ENCODE measurements at places on chromosomes 12 and 14.

GRCh38 chr14:92960706-92961566, 38.0 kb downstream of the CHGA start:
- DNase-seq: no peak

GRCh38 chr12:111369496-111370220, 763 bp upstream of the PHETA1 start:
- DNase-seq: no peak

DNA sequence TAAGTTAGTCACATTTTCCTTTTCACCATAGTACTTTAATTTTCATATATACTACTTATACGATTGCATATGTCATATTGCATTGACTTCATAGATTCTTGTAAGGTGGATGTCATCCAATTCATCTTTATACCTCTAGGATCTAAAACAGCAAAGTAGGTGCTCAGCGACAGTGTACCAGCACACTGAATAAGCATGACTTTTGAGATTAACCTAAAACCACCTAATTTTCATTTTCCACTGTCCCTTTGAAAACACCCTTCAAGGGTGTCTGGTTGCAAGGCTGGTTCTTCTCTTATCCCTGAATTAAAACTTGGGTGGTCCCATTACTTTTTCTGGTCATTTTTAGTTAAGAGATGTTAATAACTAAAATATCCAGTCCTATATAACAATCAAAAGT, 4.4 kb downstream of the GPR19 start:
- no peak for DNase-seq

DNA sequence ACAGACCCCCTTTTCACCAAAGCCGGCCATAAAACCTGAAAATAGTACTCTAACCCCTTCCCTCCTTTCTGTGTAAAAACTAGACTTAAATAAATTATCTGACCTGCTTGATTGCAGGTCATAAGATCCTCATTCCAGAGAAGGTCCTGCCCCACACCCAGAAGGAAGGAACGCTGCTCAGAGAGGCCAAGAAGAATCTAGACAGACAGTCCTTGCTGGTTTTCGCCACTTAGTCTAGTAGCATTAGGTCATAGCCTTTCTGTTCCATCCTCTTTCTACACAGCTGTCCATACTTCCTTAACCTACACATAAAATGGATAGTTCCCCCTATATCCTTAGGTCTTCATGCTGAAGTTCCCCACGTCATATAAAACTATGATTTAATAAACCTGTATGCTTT, 83.7 kb upstream of the IGF1 start:
- DNase-seq: no peak

- DNase-seq: no peak
These were observed 14.0 kb downstream of the SMCO2 start for GRCh38 chr12:27460471-27460978.

DNA sequence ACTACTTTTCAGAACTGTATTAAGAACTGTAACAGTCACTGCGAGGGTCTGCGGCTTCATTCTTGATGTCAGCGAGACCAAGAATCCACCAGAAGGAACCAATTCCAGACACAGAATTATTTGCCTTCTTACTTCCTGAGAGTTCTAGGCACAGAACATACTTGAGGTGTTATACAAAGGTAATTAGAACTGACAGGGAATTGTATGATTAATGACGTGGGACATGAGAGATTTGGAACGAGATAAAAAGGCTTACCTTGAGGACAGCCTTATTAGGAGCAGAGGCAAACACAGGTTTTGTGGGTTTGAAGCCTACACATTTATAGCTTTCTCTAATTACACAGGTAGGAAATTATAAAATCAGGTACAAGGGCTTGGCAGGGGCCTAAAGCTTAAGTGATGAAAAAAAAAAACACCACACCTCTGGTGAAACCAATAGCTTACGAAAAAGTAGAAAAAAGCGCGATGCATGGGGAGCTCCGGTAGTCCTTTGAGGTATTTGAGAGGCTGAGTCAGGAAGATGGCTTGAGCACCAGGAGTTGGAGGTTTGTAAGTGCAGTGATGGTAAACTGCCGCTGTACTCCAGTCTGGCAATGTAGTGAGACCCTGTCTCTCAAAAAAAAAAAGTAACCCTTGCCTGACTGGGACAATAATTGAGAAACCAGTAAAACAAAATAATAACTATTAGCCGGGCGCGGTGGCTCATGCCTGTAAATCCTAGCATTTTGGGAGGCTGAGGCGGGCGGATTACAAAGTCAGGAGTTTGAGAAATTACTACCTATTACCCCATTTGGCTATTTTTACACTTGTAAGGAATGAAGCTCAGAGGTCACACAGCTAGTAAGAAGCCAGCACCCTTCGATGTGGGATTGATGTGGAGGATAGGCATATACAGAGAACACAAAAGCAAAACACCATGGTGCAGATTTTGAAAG, 795 bp upstream of the ACOT2 start:
- DNase-seq: no peak

GRCh38 chr14:20560961-20561360, at the start of gene RNASE9:
TSS of gene RNASE9 (minus strand) at chr14:20561047.
- DNase-seq: no peak

GRCh38 chr14:56805201-56805991, 4.9 kb downstream of the OTX2 start:
- DNase-seq: no peak

DNA sequence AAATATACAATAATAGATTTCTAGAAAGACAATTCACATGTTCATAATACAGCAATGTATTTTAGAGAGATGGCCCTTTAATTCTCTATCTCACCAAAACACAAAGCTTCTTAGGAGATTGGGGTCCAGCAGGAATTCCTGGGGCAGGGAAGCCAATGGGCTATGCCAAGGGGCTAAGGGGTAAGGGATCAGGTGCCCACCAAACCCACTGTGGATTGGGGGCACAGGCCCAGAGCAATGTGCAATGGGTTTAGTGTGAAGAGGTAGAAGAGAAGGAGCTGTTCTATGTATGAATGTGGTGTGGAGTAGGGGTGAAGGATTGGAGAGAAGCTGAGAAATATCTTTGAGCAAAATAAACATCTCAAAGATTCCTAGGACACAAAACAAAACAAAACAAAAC, 2.6 kb downstream of the HOXC13 start:
- DNase-seq: no peak

DNA sequence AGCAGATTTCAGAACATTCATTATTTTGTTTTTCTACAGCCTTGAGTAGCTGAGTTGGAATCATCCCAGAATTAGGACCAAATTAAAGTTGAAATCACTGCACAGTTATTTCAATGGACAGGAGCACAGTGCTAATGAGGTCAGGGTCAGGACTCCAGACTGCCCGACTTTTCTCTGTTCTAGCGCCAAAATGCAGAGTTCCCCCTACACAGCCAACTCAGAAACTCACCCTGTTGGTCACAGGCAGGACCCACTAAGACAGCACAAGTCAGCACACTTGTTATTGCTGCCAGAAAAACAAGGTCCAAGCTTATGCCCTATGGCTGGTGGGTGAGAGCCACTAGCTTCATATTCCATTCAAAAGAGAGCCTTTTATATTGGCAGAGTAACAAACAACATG, 198.1 kb upstream of the KRR1 start:
- no peak for DNase-seq

- DNase-seq: no peak
These were observed 141.0 kb downstream of the ZFP36L1 start for GRCh38 chr14:68651652-68652432.

GRCh38 chr14:93368996-93369712, 22.2 kb downstream of the COX8C start:
- no peak for DNase-seq

GRCh38 chr14:87522575-87522974, 470.4 kb downstream of the GALC start:
- peak; percentile 50 for DNase-seq

GRCh38 chr14:55071870-55072640, 20.6 kb downstream of the MAPK1IP1L start:
- DNase-seq: no peak

DNA sequence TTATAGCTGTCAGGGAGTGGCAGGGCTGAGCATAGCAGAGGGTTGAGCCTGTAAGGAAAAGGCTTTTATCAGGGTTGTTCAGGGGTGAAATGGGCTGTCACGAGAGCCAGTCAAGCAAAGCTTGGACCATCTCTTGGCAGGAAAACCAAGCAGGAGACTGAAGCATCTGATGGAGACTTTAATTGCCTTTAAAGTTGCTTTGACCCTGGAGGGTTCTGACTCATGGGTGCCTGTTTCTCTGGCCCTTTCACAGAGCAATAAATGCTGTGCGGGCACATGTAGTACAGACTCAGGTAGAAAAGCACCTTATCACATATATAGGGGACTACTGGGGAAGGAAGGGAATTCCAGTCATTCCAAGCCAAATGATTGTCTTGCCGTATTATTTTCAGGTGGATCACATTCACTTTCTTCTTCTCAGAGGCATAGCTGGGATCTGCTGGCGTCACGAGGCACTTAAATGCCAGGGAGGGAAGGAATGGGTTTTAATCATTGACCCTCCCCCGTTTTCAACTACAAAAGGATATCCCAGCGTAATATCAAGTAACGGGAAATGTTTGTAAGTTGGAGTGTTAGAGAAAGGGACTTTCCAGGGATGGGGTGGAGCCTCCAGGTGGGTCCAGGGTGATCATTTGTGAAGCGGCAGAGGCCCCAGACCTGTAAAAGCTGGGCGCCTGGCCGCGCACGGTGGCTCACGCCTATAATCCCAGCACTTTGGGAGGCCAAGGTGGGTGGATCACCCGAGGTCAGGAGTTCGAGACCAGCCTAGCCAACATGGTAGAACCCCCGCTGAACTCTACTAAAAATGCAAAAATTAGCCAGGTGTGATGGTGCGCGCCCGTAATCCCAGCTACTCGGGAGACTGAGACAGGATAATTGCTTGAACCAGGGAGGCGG, 34.9 kb downstream of the PLEKHD1 start:
- no peak for DNase-seq

DNA sequence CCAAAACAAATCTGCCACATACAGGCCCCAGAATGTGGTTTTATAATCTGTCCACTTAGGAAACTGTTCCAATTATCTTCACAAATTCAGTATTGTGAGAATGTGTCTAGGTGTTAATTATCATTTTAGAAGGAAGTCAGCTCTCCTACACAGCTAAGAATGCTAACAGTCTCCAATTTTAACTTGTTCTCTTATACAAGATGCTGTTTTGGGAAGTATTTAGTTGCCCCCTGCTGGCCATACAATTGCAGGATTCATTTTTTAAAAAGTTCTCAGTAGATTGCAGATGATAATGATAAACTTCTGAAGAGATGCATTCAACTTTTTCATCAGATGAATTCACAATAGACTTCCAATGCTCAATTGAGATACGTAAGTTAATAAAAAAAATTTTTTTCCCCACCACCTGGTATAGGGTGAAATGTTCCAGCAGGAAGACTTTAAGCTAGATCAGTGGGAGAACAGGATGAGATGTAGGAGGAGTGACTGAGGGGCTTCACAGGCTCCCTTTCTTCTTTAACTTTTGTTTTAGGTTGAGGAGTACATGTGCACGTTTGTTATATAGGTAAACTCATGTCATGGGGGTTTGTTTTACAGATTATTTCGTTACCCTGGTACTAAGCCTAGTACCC, 27.3 kb upstream of the OSBPL8 start:
- DNase-seq: peak; percentile 2

GRCh38 chr14:75303381-75303789, 24.8 kb downstream of the FOS start:
- DNase-seq: peak; percentile 54

DNA sequence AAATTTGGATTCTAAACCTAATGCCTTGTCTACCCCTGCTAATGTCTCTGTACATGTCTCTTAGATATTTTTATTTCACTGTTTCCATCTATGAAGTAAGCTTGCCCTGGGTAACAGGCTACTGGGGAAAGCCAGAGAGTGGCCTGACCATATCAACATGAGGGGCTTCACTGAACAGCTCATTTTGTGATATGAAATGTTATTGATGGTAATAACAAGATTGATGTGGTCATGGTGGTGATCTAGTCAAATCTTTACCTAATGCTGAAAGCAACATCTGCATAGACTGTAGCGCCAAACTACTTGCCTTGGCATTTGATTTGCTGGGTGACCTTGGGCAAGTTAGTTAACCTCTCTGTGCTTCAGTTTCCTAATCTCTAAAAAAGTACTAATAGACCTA, 9.9 kb upstream of the DYRK2 start:
- no peak for DNase-seq

DNA sequence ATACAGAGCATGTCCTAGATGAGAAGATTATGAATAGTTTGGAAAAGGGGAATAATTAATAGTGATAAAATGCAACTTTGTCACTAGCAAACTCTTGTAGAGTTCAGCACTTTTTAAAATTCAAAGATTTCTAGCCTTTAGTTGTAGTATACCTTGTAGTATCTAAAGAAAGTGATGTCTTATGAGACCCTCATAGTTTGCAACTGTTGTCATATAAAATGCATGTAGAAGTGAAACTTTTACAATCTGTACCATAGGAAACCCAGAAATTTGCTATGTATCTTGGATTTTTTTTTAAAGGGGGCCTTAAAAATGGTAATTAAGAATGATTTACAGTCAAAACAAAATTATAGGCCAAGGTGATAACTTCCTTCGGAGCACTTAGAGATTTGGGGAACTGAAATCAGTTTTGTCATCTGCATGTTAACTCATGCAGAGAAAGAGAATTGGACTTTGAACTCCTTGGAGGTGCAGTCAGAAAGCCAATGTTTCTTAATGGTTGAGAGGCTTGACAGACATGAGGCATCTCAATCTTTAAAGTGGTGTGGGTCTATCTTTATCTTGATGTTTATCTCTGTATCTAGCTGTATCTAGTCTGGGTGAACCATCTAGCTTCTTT, 1.3 kb downstream of the LRRK2 start:
- DNase-seq: no peak

GRCh38 chr14:54208751-54209150, 188.1 kb upstream of the CDKN3 start:
- DNase-seq: no peak

- DNase-seq: no peak
These were observed 1442.0 kb downstream of the AACS start for GRCh38 chr12:126507231-126507630.

- no peak for DNase-seq
These were observed 133.5 kb upstream of the DAAM1 start for GRCh38 chr14:59055006-59055405.

GRCh38 chr14:81200054-81200453, 20.7 kb downstream of the GTF2A1 start:
- no peak for DNase-seq

DNA sequence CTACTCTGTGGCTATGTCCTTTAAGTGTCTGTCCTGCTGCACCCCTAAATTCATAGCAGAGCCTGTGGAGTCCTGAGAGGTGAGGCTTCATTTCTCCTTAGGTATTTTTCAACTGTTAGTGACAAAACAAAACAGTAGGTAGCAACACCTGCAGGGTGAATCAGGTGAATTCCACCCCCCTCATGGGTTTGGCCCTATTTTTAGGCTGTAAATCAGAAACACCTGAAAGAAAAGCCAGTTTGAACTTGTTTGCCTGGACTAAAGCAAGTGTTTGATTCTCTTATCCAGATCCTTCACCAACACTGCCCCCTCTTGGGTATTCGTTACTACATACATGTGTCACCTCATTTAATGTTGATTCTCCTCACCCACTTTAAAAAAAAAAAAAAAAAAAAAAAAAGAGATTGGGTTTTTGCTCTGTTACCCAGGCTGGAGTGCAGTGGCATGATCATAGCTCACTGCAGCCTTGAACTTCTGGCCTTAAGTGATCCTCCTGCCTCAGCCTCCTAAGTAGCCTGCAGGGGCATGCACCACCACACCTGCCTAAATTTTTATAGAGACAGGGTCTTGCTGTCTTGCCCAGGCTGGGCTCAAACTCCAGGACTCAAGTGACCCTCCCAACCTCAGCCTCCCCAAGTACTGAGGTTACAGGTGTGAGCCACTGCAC, 10.3 kb downstream of the TBPL2 start:
- DNase-seq: peak; percentile 8

- no peak for DNase-seq
These were observed 283.5 kb downstream of the KSR2 start for GRCh38 chr12:117685110-117685926.

Measured in NCI-H1436 (cell line).